ENCODE measurements at places on chromosomes 7 and 10. TPM values are rescaled to one million over a fixed set of nuclear protein-coding genes. Genes with fewer than 3 reads are reported as not detected.
A peak's percentile ranks its signal among the peaks of the same experiment; 100 is the strongest.

The MNX1 gene
- total RNA-seq: 2.3 TPM

DNA sequence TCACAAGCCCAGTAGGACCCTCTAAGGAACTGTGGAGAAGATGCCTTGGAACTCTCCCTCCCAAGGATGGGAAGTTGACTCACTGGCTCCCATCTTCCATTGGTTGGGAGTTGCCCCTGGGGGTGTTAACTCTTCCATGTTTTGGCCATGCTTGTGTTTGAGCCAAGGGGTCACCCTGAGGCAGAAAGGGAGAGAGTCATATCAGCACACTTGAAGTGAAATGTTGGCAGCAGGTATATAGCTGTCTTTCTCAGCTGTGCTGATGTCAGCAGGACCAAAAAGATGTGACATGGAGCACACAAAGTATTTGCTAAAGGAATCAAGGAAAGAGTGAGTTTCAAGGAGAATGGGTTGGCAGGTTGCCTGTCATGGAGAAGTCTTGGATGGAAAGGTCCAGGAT lies 359.4 kb downstream of the RPS24 start:
- H3K36me3 ChIP-seq: no peaks in the 10 kb centered on the region
- no peak overlapping the region for H3K4me3 ChIP-seq
- no peaks in the 10 kb centered on the region for H3K27me3 ChIP-seq
- DNase-seq: no peak
- H3K4me1 ChIP-seq: no peaks in the 10 kb centered on the region

- H3K36me3 ChIP-seq: no peaks in the 10 kb centered on the region
- H3K4me1 ChIP-seq: no peaks in the 10 kb centered on the region
- no peak overlapping the region for H3K27ac ChIP-seq
- H3K4me3 ChIP-seq: no peak overlapping the region
- no peaks in the 10 kb centered on the region for H3K27me3 ChIP-seq
- DNase-seq: no peak
Observed at GRCh38 chr7:132783824-132784223, 207.6 kb upstream of the PLXNA4 start.

DNA sequence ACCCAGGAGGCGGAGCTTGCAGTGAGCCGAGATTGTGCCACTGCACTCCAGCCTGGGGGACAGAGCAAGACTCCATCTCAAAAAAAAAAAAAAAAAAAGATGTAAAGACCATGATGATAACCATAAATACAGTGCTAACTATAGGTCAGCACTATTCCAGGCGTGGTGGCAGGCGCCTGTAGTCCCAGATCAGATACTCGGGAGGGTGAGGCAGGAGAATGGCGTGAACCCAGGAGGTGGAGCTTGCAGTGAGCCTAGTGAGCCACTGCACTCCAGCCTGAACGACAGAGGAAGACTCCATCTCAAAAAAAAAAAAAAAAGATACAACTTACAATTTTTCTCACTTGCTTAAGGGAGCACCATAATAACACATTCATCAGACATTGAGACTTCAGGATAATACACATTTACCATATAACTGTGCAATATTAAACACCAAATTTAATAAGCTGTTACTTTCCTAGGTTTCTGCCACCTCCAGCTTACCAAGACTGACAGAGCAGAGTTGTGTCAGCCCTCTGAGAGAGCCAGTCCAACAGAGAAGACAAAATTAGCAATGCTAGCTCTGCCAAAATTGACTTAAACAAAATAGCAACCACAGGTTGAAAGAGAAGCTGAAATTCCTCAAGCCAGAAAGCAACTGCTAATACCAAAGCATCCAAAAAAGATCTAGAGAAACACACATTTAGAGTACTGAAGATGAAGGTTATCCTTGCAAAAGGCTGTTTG lies 8.2 kb downstream of the DNA2 start:
- H3K36me3 ChIP-seq: no peaks in the 10 kb centered on the region
- H3K4me3 ChIP-seq: no peak overlapping the region
- no peaks in the 10 kb centered on the region for H3K4me1 ChIP-seq
- H3K27me3 ChIP-seq: no peaks in the 10 kb centered on the region

DNA sequence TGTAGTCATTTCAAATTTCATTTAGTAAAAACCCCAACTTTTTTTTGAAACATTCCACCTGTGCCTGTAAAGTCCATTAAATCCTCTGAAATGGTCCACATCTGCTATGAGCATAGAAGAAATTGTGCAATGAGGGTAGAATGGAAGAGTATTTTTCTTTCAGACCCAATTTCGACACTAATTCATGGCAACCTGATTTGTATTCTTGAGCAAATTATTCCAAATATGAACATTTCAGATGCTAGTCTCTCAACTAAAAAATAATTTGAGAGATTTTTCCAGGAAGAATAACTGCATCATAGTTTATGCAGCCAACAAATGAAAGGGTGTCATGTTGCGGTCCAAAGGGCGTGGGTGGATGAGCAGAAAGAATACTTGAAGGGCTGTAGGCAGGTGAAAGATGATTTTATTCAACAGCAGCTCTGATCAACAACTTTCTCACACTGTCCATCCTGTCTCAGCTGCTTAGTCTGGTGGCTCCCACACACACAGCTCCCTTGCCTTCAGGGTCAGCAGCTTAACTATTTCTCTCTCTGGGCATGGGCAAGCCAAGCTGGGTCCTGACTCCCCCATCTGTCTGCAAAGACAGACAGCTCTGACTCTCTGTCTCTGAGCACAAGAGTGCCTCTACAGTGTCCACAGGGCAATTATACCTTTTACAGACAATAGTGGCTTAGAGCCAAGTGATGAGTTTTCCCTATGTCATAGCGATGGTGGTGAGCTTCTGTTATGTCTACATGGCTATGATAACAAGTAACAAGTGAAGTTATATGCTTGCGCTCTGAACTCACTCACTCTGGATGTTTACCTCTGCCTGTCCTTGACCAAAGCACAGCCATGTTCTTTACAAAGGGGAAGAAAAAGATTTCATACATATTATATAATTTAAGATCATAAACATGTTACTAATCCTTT lies 11.5 kb downstream of the STEAP2 start:
- H3K27me3 ChIP-seq: no peaks in the 10 kb centered on the region
- DNase-seq: no peak
- no peak overlapping the region for H3K27ac ChIP-seq
- no peak overlapping the region for H3K4me3 ChIP-seq

GRCh38 chr7:116582806-116583444 lies 58.1 kb downstream of the CAV1 start:
- H3K27ac ChIP-seq: no peak overlapping the region
- no peaks in the 10 kb centered on the region for H3K27me3 ChIP-seq
- no peak overlapping the region for H3K4me3 ChIP-seq

The SPOCK2 gene
- total RNA-seq: 3.0 TPM

GRCh38 chr7:121027761-121028669 lies 39.5 kb downstream of the CPED1 start:
- no peaks in the 10 kb centered on the region for H3K27me3 ChIP-seq
- H3K4me1 ChIP-seq: peaks cover 34% of the 10 kb centered on the region
- no peak overlapping the region for H3K4me3 ChIP-seq
- H3K27ac ChIP-seq: peak overlapping the region; percentile 29
- DNase-seq: no peak

- H3K36me3 ChIP-seq: no peaks in the 10 kb centered on the region
- DNase-seq: no peak
- H3K27me3 ChIP-seq: no peaks in the 10 kb centered on the region
- H3K4me1 ChIP-seq: no peaks in the 10 kb centered on the region
Observed at GRCh38 chr10:9243941-9244411, 1189.5 kb downstream of the GATA3 start.

- no peak overlapping the region for H3K27ac ChIP-seq
- peaks cover 55% of the 10 kb centered on the region for H3K27me3 ChIP-seq
- peak; percentile 79 for DNase-seq
- H3K4me3 ChIP-seq: peak overlapping the region; percentile 74
- peaks cover 3% of the 10 kb centered on the region for H3K4me1 ChIP-seq
Observed at GRCh38 chr7:71131256-71132126, 453 bp upstream of the GALNT17 start.
